ENCODE measurements at places on chromosomes 4 and X.

- no peak for DNase-seq
These were observed 15.3 kb downstream of the KLHL2 start for GRCh38 chr4:165222651-165222994.

GRCh38 chr4:137312257-137312656 is 220.0 kb downstream of the PCDH18 start:
- no peak for DNase-seq

DNA sequence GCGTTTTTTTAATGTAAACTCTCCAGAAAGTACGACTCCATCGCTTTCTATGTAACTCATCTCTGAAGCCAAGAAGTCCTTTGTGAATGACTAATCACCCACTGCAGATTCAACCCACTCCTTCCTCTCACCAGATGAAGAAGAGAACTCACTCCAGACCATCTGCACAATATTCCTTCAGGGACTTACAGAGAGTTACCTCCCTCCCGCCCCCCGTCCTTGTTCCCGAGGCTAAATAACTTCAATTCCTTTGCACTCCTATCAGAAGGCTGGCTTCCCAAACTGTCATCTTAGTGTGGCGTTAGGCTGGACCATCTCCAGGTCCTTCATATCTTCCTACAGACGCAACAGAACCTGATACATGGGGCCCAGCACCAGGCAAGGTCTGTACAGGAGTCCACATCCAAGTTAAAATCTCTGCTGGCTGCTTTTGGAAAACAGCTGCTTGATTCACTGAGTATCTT is 82.4 kb downstream of the AFAP1 start:
- DNase-seq = peak; percentile 27

GRCh38 chr4:148344352-148344751 is 97.9 kb downstream of the NR3C2 start:
- no peak for DNase-seq

DNA sequence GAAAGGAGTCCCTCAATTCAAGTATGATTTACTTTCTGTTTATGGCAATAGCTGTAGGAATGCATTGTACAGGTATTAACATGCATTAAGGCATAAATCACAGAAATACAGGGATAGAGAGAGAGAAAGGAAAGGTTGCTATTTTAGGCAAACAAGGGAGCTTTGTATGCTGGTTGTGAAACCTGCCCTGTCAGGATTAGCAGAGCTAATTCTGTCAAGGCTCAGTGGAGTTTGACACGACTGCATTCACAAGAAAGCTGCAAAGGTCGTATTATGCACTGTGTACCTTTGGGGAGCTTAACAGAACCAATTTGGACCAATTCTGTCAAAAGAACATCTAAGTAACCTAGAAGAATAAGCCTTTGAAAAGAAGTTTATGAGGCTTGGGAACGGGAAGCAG is 239.3 kb downstream of the GRIA2 start:
- no peak for DNase-seq

GRCh38 chr4:139950568-139950967 is 203.4 kb downstream of the MAML3 start:
- no peak for DNase-seq

- no peak for DNase-seq
These were observed 10.0 kb upstream of the HS6ST2 start for GRCh38 chrX:132968296-132968949.

DNA sequence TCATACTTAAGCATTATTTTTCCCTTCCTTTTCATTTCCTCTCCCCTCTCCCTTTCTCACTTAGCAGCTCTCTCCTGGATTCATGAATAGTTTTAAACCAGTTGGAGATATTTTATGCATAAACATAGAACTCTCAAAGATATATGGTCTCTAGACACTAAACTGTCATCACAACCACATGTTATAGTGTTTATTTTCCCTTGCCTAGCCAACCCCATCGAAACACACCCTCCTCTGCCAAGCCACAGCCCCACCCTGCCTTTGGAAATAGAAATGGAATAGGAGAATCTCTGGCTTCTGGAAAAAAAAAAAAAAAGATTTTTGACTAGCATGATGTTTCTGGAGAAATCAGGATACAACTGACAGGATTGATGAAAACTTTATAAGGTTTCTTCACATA is 64.8 kb upstream of the RBPJ start:
- no peak for DNase-seq
